ENCODE measurements at places on chromosomes 1 and 21.

DNA sequence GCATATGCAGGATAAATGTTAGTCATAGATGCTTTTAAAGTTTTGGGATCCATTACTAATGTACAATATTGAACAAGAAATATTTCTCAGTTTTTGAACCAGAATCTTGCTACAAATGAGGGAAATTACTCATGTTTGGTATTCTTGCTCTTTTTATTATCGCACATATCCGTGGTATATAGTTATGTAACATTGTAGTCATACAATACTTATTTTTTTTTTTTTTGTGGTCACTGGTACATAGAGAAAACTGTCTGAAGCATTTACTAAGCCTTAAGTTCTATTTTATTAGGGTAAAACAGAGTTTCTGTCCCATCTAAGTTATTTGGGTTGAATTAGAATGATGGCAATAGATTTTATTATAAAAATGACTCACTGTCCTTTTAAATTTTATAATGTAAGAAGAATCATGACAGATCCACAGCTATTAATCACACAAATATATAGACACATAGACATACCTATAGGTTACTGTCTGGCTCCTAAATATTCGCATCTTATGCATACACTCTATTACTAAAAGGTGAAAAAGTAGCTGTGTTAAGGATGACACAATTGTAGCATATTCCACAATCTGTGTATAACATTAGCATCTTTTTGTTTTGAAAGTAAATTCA, 18.0 kb upstream of the PRKAA2 start:
- DNase-seq: no peak

GRCh38 chr21:46304955-46305354, 18.7 kb downstream of the C21orf58 start:
- no peak for DNase-seq

- no peak for DNase-seq
These were observed 154.3 kb upstream of the USP24 start for GRCh38 chr1:55369474-55369873.

- DNase-seq: no peak
These were observed 116.9 kb upstream of the COA6 start for GRCh38 chr1:234256359-234256758.

- DNase-seq: no peak
These were observed 598.4 kb downstream of the RWDD3 start for GRCh38 chr1:95832370-95832769.

DNA sequence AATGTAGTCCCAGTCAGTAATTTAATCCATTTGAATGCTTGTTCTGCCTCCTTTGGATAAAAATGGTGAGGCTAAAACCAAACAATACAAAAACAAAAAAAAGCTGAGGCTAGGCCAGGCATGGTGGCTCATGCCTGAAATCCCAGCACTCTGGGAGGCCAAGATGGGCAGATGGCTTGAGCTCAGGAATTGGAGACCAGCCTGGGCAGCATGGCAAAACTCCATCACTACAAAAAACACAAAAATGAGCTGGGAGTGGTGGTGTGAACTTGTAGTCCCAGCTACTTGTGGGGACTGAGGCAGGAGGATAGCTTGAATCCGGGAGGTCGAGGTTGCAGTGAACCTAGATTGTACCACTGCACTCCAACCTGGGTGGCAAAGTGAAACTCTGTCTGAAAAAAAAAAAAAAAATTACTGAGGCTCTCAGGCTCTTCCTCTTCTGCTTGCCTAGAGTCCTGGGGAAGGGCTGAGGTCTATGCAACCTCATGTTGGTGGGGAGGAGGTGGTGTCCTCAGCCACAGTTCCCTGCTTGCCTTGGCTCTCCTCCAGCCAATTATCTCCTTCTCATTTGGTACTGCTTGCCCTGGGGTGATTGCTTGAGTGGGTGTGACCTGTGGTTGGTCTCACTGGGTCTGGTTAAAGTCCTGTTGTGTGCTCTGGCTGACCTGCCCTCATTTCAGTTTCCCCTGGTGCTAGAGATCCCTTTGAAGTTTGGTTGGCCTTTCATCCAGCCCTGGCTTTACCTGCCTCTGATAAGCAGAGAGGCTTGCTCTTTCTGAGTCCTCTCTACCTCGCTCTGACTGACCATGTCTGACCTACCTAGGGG, 20.9 kb downstream of the S1PR1 start:
- no peak for DNase-seq

DNA sequence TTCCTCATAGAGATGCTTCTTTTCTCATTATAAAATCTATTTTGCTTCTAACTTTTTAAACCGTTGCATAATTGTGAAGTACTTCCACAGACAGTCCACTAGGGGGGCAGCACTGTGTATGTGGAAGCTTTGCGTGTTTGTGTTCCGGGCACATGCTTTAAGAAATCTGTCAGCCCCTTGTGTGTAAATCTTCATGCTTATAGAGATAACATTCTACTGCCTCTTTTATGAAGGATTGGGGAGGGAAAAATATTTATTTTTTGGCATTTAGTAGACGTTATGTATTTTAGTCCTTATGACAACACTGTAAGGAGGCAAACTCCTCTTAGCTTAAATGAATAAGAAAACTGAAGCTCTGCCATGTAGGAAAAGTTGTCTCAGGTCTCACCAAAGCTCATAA, 157.3 kb upstream of the PTGFR start:
- no peak for DNase-seq

DNA sequence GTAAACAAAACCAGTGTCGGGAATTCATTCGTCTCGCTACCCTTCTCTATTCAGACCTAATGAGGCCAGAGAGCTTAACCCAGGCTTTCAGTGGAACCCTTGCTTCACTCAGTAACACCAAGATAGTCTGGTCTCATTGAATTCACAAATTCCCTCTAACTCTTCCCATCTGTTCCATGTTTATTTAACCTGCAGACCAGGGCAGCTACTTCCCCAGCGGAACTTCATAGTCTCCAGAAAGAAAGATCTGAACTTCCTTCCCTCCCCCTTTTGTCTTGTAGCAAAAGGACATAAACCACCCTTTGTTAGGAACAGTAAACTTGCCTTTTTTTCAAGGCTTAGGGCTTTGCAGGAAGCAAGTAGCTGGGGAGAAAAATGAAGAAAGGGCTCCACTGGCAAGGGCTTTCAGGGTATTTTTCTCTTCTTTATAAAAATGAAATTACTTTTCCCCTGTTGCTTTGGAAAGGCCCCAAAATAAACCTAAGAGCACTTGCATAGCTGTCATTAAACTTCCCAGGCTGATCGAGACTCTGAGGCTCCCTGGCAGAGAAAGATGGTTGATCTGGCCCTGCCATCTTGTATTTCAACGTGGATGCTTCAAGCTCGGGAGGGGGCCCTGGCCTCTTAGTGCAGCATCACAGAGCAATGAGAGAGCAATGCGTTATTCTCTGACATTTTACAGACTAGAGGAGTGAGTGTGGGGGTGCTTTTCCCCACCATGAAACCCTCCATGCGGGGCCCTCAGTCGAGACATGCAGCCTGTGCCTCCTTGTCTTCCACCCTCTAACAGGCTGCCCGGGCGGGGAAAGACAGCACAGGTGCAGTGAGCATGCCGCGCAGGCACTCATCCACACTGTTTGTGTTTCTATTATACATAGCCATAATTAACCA, 30.0 kb downstream of the MIS18A start:
- peak; percentile 68 for DNase-seq
